ENCODE measurements at places on chromosomes 12 and 14.

- DNase-seq = no peak
Measured at GRCh38 chr12:79936670-79937069, 1.8 kb upstream of the PPP1R12A start.

GRCh38 chr12:111741235-111741812, 25.4 kb upstream of the ALDH2 start:
- no peak for DNase-seq

- DNase-seq = no peak
Measured at GRCh38 chr12:98733667-98734350, 88.7 kb downstream of the APAF1 start.

GRCh38 chr14:29821661-29822429, 105.8 kb downstream of the PRKD1 start:
- no peak for DNase-seq

DNA sequence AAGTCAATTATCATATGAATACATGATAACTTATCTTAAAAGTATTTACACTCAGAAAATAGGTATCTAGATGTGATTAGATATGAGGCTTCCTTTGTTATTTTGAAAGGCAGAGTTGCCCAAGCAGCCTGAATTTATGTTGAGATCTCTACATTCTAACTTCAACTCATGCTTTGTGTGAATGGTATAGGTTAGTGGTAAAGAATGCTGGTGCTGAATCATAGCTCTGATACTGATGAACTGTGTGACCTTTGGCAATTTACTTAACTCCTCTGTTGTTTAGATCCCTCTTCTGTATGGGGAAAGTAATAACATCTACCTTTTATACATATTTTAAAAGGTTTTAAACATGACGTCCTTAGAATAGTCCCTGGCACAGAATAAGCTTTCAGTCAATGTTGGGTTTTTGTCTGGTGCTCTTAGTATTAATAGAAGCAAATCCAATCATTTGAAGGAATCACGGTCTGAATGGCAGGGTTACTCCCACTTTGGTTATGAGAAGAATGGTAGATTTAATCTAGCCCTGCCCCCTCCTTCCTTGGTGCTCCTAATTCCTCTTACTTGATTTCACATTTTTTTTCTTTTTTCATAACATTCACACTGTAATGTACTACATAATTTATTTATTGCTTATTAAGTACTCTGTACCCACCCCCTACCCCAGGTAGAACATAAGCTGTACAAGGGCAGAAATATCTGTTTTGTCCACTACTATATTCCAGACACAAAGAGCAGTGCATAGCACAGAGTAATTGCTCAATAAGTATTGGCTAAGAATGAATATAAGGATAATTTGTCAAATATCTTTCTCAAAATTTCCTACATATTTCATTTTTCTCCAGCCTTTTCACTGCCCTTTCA, 203.3 kb upstream of the KRR1 start:
- no peak for DNase-seq

- no peak for DNase-seq
Measured at GRCh38 chr12:52945389-52946232, 3.3 kb upstream of the KRT18 start.

DNA sequence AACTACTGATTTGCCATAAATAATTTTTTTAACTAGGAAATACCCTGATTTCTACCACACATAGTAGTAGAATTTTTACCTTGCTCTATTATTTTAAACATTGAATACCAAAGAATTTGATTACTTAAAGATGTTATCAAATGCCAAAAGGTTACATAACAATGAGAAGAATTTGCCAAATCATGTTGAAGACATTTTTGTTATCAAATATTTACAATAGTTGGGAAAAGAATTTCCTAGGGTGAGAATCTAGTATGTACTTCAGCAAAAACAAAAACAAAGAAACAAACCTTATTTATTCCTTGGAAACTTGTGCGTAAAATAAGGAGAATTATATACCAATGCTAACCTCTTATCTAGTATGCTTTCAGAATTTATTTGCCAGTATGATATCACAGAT, 107.2 kb downstream of the SCAF11 start:
- no peak for DNase-seq

GRCh38 chr12:124928912-124929530, 14.6 kb upstream of the UBC start:
- no peak for DNase-seq

DNA sequence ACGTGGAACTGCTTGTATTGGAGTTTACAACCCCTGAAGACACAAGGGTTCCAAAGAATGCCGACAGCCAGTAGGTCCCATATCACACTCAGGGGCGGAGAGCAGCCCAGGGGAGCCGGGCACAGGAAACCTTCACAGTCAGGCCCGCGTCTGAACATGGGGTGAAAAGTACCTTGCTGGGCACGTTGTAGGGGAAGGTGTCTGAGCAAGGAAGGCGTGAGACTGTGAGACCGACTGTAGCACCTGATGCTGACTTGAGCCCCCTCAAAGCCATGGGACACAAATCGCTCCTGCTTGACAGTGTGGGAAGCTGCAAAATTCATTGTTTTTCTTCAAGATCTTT, 14.7 kb downstream of the RIMBP2 start:
- DNase-seq = no peak

DNA sequence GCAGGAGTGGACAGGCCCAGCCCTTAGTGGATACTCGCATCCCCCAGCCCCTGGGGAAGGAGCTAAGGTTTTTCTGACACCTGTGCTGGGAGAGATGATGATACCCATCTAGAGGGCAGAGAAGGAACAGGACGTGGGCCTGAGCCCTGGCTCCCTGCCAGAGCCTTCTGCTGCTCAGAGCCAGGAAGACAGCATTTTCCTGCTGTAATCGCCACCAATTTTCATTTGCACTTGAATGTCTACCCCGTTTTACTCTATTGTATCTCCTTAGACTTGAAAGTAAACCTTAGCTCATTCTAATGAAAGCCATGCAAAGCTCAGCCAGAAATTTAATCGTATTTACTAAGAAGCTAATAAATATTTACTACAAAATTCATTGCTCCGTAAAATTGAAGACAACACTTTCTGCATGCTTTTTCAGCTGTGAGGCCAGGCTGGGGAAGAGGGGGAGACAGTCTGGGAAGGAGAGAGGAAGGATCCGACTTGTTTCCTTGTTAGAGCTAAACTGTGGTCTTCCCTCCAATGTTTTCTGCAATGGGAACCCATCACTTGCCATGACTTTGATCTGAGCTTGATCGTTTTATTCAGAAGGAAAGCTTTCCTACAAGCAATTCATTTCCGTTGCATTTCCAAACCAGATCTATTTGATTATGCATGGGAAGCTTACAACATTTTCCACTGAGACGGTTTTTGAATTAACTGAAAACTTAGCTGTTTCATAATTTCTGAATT, 17.6 kb upstream of the TRAF3 start:
- DNase-seq = no peak

DNA sequence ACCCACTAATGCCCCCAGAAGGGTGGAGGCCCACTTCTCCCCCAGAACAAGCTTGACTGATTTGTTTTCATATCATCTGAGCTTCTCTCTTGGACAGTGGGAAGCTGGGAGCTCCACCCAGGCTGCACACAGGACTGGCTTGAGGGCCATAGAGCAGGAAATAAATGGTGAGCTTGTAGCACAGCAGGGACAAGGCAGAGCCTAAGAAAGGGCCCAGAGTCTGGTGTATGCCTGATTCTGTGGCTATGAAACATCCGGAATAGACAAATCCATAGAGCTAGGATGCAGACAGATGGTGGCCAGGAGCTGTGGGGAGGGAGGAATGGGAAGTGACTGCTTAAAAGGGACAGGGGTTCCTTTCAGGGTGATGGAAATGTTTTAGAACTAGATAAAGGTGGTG, 79.0 kb downstream of the ARL6IP4 start:
- no peak for DNase-seq

GRCh38 chr12:28817524-28817923, 331.6 kb upstream of the FAR2 start:
- DNase-seq = no peak

GRCh38 chr12:40684986-40685385, 7.3 kb upstream of the CNTN1 start:
- no peak for DNase-seq

- DNase-seq = no peak
Measured at GRCh38 chr12:58026897-58027891, 85.8 kb downstream of the ATP23 start.

- no peak for DNase-seq
Measured at GRCh38 chr12:121512561-121512960, 68.3 kb downstream of the KDM2B start.

DNA sequence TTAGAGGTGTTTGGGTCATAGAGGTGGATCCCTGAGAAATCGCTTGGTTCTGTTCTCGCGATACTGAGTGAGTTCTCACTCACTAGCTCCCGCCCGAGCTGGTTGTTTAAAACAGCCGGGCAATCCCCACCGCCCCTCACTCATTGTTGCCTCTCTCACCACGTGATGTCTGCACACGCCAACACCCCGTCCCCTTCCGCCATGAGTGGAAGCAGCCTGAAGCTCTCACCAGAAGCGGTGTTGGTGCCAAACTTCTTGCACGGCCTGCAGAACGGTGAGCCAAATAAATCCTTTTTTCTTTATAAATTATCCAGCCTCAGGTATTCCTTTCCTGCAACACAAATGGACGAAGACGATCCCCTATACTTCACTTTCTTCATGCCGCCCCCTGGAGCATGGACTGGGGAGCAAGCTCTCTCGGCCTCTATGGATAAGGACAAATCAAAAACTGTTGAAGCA, 45.4 kb upstream of the CCND2 start:
- DNase-seq = no peak

DNA sequence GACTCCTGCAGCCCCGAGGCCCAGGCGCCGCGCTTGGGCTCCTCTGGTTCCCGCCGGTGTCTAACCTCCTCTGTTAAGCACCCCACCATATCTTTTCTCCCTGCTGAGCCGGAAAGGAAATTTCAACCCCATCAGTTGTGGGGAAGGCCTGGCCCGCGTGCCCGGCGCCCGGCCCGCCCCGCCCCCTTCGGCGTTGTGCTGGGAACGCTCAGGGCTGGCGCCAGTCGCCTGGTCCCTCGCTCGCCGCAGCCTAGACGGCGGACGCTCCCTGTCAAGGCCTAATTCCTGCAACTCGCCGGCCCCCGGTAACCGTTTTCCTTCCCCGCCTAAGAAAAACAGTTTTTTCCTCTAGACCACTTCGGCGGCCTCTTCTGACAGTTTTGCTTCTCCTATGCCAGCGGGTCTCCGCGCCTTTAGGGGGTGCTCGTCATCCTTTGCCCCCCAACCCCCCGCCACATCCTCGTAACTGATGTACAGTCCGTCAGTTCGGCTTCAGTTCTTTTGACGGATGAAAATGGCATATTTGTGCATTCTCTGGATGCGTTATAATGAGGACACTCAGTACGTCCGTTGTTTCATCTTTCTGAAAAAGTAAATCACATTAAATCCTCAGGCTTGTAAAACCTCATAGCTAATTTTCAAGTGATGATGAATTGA, 506 bp upstream of the NAP1L1 start:
- DNase-seq = no peak

DNA sequence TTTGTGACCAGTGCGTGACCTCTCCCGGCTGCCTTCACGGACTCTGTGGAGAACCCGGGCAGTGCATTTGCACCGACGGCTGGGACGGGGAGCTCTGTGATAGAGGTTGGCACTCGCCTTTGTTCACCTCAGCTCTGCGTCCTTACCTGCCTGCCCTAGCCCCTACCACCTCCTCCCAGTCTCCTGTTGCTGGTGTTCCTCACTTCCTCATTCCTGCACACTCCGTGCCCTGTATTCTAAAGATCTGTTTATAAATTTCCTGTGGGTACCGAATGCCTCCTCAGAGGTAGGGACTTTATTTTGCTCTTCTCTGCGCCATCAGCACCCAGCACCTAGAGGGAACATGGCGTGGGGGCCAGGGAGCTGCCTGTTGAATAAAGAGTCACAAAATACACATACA, 2.3 kb downstream of the DLK1 start:
- DNase-seq = no peak

DNA sequence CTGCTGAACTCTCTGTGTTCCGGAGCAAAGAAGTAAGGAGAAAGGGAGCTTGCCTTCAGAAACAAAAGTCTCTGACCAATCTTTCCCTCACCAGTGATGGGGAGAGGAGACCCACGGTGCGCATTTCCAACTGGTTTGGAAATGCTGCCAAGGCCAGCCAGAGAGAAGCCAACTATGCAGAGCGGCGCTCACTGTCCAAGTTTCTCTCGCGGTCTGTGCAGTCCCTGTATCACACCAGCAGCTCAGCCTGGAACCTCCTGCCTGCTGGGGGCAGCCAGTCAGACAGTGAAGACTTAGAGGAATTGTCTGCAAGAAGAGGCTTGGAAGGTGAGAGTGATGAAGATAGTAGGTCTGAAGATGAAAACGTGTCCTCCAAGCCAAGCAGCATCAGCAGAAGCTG, 206.2 kb downstream of the NAV3 start:
- no peak for DNase-seq

- no peak for DNase-seq
Measured at GRCh38 chr14:23566778-23567185, 809 bp downstream of the AP1G2 start.
